ENCODE measurements at places on chromosomes 16 and 17.

GRCh38 chr16:11783319-11784037 is 13.6 kb downstream of the ZC3H7A start:
- peak; percentile 48 for DNase-seq

- no peak for DNase-seq
Measured at GRCh38 chr17:68624381-68624780, 23.2 kb upstream of the FAM20A start.

- no peak for DNase-seq
Measured at GRCh38 chr16:49578435-49579024, 204.9 kb downstream of the C16orf78 start.

- peak; percentile 48 for DNase-seq
Measured at GRCh38 chr17:34254651-34255380, at the start of gene CCL2. Gene CCL2 (plus strand): TSS chr17:34255285. CDS start chr17:34255350, 65 bp downstream.

DNA sequence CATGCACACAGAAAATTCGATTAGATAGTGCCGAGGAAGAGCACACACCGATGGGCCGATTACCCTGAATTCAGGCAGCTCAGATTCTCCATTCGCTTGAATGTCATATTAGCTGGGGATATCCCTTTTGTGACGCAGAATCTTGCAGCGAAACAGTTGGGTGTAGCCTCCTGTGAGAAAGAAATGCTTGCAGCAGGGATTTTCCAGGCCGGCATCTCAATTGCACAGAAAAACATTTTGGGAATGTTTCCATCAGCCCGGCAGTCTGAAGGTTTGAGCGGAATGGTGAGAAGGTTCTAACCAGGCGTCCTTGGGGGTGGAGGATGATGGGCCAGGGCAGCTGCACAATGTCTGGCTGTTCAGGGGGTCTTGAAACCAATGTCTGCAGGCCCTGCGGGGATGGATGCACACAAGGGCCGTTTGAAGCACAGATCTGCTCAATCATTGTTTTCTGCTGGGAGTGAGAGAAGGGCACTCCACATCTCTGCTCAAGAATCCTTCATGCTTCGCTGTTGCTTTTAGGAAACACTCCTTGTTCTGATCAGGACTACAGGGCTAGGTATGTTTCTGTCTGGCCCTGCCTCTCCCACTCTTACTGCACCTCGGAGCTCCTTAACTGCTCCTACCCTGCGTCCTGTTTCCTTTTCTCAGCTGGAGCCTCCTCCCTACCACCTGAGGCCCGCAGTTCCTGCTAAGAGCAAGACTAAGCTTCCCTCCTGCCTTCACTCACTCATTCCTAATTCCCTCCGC is 94.6 kb downstream of the CMIP start:
- DNase-seq = no peak

GRCh38 chr17:82935966-82936767 is 96.3 kb upstream of the ZNF750 start:
- DNase-seq = no peak

GRCh38 chr17:80860703-80861417 is 130.8 kb upstream of the CHMP6 start:
- no peak for DNase-seq

DNA sequence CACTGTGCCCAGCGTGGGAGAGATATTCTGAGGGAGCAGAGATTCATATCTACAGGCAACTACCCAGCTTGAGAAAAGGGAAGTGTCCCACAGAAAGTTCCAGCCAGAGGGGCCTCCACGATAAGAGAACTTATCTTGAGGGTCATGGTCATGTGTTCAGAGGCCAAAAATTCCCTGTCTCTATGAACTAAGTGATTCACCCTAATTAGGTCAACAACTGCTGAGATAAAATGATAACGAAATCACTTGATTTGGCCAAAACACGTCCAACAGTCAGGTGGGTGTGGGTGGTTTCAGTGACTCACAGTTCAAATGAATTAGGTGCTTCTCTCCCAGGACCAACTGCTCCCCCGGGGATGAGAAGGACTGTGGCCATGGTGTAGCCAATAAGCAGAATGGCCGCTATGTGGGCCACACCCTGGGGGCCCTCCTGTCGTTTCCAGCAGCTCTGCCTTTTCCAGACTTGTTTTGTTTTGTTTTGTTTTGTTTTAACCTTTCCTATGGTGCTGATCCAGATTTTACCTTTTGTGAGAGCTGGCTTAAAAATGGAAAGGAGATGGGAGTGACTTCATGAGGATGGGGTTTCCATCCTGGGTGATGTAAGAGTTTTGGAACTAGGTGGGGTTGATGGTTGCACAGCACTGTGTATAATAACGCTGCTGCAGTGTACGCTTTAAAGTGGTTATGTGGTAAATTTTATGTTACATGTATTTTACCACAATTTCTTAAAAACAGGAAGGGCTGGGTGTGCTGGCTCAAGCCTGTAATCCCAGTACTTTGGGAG is 8.7 kb downstream of the DNAI2 start:
- DNase-seq = no peak

DNA sequence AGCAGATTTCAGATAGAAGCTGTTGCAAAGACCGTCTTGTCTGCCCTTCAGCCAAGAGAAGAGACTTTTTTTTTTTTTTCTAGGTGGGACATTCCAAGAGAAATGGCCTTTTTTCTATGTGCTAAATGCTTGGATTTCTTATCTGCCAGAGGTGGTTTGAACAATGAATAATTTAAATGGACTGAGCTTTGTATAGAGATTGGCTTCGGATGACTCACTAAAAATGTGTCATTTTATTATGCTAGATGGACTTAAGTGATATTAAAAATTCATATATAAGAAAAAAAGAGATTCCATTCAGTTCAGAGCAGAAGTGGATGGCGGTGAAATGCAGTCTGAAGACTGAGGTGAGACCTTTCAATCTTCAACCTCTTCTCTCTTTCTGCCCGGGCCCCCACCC is 58.4 kb downstream of the MEAK7 start:
- no peak for DNase-seq

DNA sequence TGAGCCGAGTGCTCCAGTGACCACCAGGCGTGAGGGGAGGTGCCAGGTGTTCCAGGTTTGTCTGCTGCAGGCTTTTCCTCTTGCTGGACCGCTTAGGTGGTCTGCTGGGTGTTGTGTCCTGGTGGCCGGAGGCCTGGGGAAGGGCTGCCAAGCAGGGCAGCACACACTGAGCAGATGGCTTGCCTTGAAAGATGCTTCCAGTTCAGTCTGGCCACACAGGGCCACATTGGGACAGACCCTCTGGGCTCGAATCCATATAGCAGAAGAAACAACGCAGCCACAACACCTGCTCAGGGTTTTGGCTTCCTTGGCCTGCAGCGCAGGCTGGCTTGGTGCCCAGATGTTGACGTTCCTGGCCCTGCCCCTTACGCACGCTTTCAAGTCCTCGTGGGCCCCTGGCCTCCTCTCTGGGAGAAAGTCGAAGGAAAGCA is 24.8 kb downstream of the GINS2 start:
- DNase-seq = no peak

DNA sequence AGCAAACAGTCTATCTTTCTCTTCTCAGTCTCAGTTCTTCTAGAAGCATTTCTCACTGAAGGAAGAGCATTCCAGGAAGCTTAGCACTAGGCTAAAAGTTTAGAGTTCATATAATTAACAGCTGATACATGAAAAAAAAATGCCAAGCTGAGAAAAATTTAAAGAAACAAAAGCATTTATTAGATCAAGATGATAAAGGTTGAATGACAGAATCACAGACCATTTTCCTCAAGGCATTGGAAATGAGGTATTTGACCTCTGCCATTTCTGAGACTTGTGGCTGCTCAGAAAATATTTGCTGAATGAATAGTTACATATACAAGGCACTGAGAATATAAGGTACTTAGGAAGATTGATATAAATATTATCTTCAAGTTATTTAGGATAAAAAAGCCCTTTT is 901.6 kb upstream of the GOT2 start:
- DNase-seq = peak; percentile 81

DNA sequence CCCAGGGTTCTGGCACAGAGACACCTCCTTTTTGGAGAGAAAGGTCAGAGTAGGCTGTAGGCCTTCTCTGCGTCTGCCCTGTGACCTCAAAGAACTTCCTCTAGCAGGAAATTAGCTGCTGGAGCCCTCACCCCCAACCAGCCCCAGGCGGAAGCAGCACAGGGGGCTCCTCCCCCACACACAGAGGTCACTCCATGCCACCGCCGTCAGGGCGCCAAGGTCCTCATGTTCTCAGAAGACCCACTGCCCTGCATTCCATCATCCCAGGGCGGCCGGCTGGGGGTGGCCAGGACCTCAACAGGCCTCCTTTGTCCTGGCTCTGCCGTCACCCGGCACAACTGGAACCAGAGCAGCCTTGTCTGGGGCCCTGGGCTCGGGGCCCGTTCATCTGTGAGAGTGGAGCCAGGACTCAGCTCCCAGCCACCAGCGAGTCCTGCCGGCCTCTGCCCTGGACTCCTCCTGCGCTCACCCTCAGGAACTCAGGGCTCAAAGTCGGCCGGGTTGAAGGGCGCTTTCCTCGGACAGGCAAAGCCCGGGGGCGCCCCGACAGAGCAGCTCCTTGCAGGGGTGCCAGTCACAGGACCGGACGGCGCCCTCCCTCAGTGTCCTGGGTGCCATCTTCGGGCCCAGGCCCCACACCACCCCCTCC is 1.2 kb downstream of the TMC6 start:
- no peak for DNase-seq

DNA sequence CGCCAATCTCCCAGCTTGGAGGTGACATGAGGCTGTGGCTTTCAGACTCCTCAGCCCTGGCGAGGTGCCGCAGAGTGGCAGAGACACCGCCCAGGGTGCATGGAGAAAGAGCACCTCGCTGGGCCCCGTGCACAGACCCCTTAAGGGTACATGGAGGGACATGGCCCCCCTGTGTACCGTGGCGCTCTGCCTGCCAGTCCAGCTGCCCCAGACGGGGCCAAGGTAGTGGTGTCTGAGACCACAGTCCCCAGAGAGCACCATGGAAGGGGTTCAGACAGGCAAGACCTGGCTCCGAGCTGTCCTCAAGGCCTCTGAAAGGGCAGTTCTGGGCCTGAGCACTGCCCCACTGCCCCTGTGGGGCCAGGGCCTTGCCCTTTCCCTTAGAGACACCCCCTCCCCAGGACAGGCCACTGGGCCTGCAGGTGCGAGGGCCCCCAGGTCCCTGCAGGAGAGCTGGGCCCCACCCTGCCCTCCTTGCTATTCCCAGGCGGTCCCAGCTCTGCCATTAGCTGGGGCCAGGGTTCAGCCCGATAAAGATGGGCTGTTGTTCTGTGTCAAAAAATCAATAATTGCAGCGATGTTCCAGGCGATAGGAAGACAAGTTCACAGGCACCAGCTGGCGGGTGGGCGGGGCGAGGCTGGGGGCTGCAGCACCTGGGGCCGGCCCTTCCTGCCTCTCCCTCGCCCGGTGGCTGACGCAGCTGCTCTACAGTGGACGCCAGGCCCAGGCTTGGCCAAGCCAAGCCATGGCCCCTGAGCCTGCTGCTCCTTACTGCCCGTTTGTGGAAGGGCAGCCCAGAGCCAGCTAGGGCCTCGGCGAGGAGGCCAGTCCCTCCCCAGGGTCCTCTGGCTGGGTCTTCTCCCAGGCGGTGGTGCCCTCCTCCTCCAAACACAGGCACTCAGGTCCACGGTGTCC is 51.7 kb downstream of the ZFPM1 start:
- no peak for DNase-seq

- DNase-seq = no peak
Measured at GRCh38 chr17:34386697-34387550, 23.9 kb upstream of the CCL1 start.

DNA sequence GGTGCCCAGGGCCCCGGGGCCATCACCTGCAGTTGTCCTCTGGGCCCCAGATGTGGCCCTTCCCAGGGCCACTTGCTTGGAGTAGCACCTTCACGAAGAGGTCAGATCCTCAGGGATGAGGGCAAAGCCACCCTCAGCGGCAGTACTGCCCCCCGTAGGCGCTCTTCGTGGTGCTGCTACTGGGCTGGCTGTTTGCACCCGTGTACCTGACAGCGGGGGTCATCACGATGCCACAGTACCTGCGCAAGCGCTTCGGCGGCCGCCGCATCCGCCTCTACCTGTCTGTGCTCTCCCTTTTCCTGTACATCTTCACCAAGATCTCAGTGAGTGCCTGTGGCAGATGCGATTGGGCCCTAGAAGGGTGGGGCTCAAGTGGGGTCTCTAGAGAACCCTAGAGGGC is 2.6 kb downstream of the SLC5A2 start:
- no peak for DNase-seq

- peak; percentile 40 for DNase-seq
Measured at GRCh38 chr17:13346996-13347762, 254.6 kb downstream of the HS3ST3A1 start.

GRCh38 chr16:54932737-54933254 is 2.1 kb downstream of the IRX5 start:
- DNase-seq = no peak

DNA sequence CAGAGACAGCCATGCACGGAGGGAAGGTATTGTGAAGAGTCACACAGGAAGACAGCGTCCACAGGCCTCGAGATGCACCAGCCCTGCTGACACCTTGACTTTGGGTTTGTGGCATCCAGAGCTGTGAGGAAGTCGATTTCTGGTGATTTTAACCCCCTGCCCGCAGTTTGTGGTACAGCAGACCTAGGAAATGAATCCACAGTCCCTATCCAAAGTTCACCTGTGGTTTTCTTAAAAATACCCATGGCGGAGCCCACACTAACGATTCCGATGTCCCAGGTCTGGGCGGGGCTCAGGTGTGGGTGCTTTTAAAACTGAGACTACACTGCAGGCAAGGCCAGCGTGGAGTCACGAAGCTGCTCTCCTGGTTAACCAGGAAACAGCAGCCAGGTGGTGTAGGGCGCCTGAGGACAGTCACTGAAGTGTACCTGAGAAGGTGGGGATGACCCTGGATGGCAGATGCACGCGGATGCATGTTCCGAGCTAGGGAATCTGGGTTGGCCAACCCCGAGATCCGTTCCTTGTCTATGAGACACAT is 14.4 kb upstream of the MEAK7 start:
- DNase-seq = no peak

DNA sequence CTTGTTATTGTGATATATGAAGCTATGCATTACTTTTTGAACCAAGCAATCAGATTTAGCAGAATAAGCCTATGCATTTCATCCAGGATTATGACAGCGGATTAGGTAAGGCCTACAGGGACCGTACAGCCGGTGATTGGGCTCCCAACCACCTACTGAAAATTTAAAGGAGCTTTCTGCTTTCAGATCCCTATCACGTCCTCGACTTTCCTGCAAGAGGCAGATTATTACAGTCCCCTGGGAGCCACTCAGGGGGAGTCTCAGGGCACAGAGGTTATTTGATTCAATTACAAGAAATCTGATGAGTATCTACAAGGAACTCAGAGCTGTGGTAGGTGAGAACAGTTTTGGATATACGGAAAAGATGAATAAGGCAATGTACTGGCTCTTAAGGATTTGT is 80.7 kb downstream of the HS3ST3B1 start:
- no peak for DNase-seq

Measured in retinal pigment epithelial cell (primary cell).